CD4-positive, alpha-beta T cell treated with Interleukin-1 beta for 1 hour (primary cell): ENCODE measurements at places on chromosomes 7 and 10.

- DNase-seq: no peak
Observed at GRCh38 chr10:18233775-18234174, 93.6 kb downstream of the CACNB2 start.

DNA sequence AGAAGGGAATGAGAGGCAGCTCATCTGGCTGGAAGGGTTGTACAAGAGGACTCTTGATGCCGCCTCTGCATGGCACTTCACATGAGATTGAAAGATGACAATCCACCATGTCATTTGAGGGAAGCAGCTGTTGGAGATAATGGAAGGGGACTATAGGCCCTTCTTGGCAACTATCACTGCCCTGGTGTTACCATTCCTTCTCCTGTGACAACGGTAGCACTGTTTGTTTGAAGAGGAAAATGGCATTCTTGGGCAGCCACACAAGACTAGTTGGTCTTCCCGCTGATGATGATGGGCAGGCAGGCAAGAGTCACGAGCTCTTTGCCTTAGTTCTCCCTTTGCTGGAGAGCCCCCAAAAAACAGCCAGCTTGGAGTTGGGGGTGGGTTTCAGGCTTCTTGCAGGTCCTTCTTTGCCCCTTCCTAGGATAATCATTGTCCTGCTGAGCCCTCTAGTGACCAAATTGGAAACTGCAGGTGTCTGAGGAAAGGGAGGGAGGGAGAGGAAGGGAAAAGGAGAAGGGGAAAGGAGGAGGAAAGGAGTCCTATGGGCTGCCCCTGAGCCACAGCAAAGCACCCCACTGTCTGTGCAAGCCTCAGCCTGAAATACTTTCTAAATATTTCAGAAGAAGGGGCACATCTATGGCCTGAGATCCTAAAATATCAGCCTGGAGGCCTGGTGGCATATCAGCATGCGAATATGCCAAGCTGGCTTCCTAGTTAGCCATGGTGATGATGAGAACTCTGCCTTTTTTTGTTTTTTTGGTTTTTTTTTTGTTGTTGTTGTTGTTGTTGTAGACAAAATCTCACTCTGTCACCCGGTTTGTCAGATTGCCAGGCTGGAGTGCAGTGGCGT lies 165.6 kb upstream of the KMT2E start:
- DNase-seq: peak; percentile 56

DNA sequence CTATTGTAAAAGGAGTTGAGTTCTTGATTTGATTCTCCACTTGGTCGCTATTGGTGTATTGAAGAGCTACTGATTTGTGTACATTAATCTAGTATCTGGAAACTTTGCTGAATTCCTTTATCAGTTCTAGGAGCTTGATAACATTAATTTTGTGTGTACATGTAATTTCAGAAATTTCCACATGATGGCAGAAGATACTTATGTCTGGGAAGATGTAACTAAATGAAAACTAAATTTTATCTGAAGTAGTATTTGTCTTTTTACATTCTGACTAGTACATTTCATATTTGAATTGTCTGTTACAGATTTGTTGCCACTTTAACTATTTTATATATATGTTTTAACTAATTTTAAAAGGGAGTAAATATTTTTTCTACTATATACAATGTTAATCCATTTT lies 27.6 kb downstream of the SDHAF3 start:
- DNase-seq: no peak

GRCh38 chr10:75919913-75920312 lies 488.5 kb downstream of the LRMDA start:
- DNase-seq: no peak

DNA sequence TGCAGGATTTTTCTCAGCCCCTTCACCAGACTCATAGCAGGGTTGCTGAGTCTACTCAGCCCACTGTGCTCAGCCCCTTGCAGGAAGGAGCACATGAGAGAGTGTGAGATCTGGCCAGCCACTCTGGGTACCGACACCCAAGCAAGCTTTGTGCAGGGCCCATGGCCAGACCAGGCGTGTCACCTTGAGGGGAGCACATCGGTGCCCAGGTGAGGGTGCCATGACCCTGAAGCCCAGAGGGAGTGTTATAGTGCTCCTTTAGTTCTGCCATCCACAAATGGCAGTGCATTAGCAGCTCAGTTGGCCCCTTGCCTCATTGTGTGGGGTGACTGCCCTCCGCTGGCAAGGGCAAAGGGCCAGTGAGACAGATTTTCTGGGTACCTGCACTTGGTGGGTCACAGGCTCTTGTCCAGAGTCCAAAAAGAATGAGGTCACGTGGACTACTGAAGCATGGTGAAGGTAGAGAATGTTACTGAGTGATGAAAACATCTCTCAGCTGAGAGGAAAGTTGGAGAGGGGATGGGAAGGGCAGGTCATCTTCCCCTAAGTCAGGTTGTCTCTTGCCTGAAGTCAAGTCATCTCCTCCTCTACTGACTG lies 181.8 kb downstream of the MACC1 start:
- DNase-seq: no peak

DNA sequence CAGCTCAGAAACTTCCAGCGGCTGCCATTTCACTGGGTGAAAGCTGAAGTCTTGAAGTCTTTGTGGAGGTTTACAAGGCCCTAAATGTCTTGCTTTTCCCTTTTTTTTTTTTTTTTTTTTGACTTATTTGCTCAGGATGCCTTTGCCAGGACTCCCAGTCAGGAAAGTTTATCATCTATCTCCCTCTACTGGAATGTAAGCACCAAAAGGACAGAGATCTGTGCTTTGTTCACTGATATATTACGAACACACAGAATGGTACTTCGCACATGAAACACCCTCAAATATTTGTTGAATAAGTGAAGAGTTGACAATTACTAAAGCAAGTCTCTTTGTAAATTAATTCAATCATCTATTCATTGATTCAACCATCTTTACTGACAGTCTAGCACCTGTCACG lies 23.2 kb downstream of the ABCB4 start:
- no peak for DNase-seq

- DNase-seq: no peak
Observed at GRCh38 chr7:131190146-131190545, 137.5 kb upstream of the MKLN1 start.

GRCh38 chr10:24715246-24715769 lies 8.4 kb downstream of the ARHGAP21 start:
- DNase-seq: no peak

DNA sequence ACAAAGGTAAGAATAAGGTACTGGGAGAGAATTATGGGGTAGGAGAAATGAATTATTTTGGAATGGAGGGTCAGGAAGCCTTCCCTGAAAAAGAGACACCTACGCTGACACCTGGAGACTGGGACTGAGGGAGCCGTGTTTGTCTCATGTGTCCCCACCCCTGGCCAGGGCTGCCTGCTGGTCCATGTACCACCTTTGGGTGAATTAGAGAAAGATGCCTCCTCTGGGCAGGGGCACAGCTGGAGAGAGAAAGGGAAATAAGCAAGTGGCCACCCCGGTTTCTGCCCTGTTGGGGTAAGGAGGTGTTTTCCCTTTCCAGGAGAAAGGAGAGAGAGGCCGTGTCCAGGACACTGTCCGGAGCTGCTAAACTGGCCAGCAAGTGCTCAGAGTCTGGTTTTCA lies 21.8 kb downstream of the UBTD1 start:
- DNase-seq: no peak

DNA sequence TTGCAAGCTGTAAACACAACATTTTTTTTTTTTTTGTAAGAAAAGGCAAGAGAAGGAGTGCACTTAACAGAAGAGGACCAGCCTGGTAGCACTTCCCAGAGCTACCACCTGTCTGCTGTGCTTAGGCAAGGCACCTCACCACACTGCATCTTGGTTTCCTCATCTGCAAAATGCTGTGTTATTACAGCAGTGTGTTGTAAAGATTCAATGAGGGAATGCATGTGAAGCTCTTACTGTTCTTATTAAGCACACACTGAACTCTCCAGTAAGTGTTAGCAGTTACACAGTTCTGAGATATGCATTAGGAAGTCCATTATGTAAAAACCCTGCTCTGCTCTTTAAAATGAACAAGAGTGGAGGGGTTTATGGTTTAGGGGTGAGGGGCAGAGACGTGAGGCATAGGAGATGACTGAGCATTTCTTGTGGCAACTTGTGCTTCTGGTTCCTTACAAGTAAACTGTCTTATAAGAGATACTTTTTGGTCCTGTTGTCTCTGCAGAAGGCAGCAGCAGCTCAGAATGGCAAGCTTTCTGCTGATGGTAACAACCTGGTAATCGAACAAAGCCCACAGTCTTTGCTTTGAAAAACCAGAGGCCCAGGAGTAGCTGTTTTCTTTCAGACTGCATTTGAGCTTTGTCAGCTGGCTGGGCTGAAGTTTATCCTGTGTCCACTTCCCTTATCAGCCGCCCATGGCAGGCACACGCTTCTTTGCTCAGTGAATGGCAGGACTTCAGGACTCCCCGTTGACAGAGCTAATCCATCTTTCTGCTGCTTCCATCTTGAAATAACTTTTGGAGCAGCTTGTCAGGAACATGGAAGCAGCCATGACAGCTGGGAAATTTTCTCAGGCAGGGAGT lies 98.8 kb upstream of the BMPER start:
- DNase-seq: no peak

DNA sequence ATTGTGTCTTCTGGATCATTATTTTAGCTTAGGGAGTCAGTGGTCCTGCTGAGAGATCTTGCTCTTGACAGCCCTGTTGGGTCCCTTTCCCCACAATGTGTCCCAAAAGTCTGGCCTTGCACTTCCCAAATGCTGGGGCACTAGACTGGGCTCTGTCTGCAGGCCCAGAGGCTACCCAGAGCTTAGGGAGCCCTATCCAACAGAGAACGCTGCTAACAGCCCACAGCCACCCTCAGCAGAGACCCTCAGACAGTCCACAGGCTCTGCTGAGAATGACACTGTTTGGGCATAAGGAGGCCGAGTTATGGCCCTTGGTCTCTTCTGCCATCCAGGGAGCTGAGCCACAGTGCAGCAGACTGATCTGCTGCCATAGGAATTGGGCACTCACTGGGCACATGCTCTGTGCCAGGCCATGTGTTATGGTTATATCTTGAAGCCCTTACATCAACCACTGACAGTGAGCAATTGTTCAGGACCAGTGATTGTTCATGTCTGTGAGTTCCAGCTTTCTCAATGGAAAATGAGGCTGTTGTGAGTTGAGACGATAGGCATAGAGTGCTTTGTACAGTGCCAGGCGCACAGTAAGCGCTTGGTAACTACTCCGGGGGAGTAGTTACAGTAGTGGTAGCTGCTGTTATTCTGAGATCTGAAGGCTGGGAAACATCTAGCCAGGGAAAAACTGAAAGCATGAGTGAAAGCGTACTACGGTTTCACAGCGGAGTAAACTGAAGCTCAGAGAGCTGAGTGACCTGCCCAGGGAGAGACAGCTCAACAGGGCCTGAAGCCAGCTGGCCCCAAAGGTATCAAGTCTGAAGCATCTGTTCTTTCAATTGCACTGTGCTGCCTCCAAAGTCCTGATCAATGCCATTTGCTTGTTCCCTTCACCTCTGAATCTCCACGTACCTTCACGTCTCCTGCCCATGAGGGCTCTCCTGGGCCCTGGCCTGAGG lies 77.6 kb upstream of the PRLHR start:
- no peak for DNase-seq

GRCh38 chr7:17773289-17773626 lies 167.0 kb downstream of the SNX13 start:
- DNase-seq: no peak

- DNase-seq: no peak
Observed at GRCh38 chr7:155351120-155351870, 53.6 kb downstream of the INSIG1 start.

GRCh38 chr10:21732067-21732772 lies 198.2 kb downstream of the MLLT10 start:
- peak; percentile 35 for DNase-seq

- DNase-seq: no peak
Observed at GRCh38 chr7:45700556-45700955, 126.4 kb downstream of the ADCY1 start.

- no peak for DNase-seq
Observed at GRCh38 chr10:60645980-60646379, 132.3 kb upstream of the CDK1 start.

GRCh38 chr10:3723766-3724165 lies 61.2 kb downstream of the KLF6 start:
- DNase-seq: no peak

DNA sequence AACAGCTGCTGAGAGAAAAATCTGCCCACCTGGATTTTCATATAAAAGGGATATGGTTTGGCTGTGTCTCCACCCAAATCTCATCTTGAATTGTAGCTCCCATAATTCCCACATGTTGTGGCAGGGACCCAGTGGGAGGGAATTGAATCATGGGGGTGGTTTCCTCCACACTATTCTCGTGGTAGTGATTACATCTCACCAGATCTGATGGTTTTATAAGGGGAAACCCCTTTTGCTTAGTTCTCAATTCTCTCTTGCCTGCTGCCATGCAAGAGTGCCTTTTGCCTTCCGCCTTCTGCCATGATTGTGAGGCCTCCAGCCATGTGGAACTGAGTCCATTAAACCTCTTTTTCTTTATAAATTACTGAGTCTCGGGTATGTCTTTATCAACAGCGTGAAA lies 20.8 kb upstream of the MKI67 start:
- no peak for DNase-seq

DNA sequence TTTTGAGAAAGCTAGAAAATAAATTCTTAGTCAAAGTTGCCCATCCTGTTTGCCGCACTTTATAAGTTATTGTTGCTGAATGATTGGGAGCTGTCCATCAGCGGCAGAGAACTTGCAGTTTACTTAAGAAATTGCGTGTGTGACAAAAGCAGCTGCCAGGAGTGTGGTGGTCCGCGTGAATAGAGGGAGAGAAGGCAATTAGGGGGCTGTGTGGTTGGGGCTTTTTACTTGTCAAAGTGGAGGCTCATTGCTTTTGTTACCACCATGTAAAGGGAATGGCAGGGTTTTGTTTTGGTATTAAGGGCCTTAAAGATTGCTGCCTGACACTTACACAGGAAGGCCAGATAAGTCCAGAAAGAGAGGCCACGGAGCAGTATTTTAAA lies 177.8 kb downstream of the TCF7L2 start:
- no peak for DNase-seq

DNA sequence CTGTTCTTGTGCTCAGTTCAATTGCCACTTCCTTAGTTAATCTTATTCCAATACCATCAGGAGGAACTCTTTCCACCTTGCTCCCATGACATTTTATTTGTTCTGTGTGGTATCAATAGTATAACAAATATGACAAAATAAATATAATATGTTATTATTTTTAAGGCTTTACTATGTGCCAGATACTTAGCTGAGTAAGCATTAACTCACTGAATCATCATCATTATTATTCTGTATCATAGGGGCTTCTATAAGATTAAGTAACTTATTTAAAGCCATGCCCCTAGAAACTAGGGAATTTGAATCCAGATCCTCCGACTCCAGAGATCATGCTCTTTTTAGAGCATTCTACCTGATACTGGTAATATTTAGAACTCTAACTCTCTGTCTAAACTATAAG lies 33.5 kb upstream of the SKAP2 start:
- DNase-seq: no peak

GRCh38 chr10:72087392-72087968 lies 871 bp downstream of the SPOCK2 start:
- DNase-seq: peak; percentile 46

GRCh38 chr10:77809336-77809735 lies 117.2 kb downstream of the DLG5 start:
- DNase-seq: no peak

GRCh38 chr7:40680657-40681056 lies 545.9 kb downstream of the SUGCT start:
- DNase-seq: no peak

- DNase-seq: no peak
Observed at GRCh38 chr7:101940830-101941229, 123.4 kb downstream of the CUX1 start.
